ENCODE measurements at places on chromosomes 7 and 10.
A peak's percentile ranks its signal among the peaks of the same experiment; 100 is the strongest.

DNA sequence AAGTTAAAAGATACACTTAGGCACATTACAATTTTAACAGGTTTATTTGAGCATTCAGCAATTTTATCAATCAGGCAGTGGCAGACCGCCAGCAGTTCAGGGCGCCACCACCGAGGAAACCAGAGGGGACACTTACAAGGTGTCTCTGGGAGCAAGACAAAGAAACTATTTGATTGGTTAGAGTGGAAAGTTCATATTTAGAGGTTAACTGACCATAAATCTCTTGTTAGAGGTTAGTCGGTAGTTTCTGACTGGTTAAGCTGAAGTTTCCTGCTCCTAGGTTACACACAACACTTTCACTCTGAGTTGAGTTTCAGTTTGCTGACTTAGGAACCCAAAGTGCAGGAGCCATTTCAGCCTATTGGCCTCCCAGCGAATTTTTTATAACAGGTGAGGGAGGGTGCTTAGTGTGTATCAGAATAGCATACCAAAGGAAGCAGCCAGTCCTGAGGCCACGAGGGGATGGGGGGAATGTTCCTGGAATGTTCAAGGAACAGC lies 10.8 kb upstream of the PVRIG start:
- no peak for DNase-seq

DNA sequence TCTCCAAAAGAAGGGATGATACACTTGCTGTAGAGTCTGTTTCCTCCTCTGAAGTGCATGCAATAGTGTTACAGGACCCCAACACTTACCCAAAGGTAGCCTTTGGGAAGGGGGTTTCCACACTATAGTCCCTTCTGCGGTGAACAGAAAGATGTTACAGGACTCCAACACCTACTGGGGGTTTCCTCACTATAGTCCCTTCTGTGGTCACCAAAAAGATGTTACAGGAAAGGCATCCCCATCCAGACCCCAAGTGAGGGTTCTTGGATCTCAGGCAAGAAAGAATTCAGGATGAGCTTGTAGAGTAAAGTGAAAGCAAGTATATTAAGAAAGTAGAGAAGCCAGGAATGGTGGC lies 69.2 kb upstream of the PIK3CG start:
- no peak for DNase-seq

DNA sequence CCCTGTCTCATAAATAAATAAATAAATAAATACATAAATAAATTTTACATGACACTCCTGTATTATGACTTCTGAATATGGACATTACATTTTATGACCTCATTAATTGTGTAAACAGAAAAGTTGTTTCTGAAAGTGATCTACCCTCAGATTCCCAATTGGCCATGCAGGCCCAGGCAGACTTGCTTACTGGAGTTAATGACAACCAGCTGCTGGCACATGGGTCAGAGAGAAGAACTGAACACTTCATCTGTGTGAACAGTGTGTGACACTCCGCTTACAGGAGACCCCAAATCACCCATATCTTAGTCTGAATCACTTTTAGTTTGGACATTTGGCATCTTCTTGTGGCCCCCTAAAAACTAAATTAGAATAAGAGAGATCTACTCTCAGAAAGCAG lies 31.4 kb downstream of the PARP12 start:
- DNase-seq: no peak

GRCh38 chr7:46145412-46145811 lies 224.3 kb upstream of the IGFBP3 start:
- DNase-seq: no peak

GRCh38 chr7:148489678-148490077 lies 100.9 kb upstream of the C7orf33 start:
- no peak for DNase-seq

DNA sequence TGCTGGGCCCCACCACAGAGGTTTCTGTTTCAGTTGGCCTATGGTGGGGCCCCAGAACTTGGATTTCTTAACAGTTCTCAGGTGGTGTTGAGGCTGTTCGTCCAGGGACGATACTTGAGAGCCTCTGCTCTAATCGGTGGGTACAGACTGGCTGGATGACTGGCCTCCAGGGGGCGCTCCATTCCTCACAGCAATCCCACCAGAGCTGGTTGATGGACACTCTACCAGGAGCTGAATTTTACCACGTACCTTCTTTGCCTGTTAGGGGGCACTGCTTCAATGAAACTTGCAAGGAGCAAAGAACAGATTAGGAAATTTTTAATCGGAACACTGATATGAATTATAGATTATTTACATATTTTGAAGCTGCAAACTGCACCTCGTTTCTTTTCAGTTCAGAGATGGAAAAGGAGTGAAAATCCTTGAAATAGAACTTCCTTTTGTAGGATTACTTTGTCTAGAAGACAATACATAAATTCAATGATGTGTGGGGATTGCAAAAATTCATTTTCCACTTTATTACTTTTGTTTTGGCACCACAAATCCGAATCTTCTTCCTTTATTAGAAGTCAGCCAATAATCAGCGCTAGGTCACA lies 44.8 kb downstream of the KBTBD2 start:
- DNase-seq: peak; percentile 86

GRCh38 chr10:58266003-58266825 lies 1.5 kb downstream of the IPMK start:
- no peak for DNase-seq

DNA sequence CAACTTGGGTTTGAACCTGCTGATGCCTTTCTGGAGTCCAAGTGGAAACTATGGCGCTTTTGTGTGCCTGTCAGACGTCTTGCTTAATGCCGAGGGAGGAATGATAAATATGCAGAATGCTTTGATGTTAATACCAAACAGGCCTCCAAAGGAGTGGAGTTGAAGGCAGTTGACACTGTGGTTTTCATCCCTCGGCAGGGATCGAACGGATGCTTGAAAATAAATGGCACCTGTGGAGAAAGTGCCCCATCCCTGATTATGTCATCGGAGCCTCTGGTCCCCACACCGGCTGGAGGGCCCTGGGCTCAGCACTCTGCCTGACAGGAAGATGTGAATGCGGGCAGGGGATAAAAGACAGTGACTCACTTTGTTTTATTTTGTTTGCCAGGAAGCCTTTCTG lies 148.7 kb upstream of the GPR26 start:
- no peak for DNase-seq

DNA sequence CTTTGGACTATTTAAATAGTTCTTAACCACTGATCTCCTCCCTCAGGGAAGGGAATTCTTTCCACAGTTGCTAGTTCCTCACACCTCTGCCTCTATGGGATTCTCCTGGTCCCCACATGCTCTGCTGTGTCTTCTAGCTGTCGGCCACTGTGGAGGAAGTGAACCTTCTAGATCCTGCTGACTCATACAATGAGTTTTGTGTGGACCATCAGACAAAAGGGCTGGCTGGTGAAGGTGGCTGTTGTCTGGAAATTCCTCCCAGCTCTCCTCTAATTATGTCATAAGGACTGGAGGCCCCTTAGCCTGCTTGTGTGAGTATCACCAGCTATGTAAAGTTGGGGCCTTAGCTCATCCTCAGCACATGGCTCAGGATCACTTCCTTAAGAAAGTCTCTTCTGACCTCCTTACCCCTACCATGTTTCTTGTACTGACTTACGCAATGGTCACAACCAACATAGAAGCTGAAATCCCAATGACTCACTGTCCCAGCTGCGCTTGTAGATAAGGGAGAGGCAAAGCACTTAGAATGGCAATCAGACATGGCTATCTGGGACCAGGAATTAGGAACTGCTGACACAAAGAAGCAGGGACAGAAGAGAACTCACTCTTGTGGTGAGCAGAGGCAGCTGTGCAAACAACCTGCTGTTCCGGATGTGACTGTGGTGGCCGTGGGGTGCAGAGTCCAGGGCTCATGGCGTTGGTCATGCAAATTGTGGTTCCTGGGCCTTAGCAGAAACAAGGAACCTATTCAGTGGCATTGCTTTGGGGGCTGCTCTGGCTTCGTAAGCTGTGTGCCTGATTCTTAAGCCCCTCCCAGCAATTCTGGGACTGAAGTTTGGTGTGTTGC lies 2.5 kb upstream of the MACC1 start:
- DNase-seq: no peak

DNA sequence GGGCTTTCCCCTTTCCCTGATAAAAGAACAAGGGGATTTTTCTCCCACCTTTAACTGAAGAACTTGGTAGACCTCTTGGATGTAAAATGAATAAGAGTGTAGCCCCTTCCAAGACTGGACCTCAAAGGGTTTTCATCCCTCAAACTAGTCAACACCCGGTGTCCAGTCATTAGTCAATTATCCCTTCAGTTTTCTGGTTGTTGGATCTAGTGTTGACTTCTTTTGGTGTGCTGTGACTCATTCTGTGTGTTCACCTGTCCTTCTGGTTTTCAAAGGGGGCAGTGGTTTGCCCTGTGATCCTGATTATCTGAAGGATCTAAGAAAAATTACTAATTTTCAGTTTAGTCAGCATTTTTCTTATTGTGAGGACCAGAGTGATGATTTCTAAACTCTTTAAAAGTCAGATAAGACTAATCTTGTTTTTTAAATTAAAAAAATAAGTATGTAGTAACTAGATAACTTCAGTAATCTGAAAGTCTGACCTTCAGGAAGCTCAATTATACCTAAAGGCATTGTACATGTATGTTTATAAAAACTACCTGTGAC lies 583.5 kb downstream of the CNTNAP2 start:
- no peak for DNase-seq

- DNase-seq: no peak
These were observed 60.8 kb downstream of the PTTG1IP2 start for GRCh38 chr7:90530263-90530662.

- DNase-seq: no peak
These were observed 18.9 kb downstream of the OPTN start for GRCh38 chr10:13118784-13119410.

- no peak for DNase-seq
These were observed 55.7 kb upstream of the JCAD start for GRCh38 chr10:30114881-30115625.

DNA sequence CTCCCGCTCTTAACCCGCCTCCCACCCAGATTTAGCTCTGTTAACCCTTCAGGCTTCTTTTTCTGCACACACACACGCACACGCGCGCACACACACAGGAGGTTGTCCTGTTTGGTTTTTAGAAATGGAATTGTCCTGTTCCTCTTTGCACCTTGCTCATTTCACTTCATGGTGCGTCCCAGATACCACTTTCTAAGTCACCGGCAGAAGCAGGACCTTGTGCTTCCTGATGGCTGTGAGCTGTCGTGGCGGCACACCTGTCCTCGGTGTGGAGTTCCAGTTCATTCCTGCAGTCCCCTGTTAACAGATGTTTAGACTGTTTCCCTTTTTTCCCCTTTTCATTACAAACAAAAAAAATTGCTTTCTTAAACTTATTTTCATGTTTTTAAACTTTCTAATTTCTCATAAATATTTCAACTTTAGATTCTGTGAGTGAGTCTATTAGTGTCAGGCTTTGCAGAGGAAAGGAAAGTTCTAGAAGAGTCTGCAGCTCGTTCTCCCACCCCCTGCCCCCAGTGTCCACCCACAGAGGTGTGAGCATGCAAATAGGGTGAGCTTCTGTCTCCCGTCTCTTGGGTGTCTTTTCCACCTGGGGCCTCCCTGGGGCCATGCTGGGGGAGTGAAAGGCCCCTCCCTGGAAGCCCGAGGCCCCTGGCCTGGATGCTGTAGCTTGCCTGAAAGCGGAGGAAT lies 85.5 kb downstream of the LHPP start:
- no peak for DNase-seq

DNA sequence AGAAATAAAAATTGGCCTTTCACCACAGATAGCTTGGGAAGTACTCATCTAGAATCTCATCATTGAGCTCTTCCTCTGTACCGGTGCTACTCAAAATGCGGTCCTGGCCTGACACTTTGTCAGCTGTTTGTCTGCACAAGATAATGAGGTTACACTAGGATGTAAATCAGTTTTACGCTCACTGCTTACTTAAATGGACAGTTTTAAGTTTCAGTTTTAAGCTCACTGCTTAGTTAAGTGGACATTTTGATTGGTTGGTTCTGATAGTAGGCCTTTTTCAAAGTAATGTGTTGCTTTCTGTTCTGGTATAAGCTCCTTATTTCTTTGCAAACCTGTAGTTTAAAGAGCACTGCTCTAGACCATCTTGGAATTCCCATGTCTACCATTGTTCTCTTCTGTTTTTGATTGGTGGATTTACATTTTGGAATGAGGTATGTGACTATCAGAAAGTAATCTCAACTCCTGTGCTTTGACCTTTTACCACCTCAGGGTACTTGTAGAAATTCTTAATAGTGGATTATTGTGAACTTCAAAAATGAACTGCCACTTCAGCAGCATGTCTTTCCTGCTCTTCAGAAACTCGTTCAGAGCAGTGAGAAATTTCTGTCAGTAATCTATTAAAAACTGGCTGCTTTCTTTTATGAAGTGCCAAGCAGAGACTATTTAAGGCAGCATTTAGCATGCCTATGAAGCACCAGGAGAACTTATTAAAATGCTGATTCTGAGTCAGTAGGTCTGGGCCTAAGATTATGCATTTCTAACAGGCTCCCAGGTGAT lies 55.0 kb downstream of the C1GALT1 start:
- no peak for DNase-seq

- DNase-seq: no peak
These were observed 806.3 kb upstream of the CELF2 start for GRCh38 chr10:10211409-10211808.

DNA sequence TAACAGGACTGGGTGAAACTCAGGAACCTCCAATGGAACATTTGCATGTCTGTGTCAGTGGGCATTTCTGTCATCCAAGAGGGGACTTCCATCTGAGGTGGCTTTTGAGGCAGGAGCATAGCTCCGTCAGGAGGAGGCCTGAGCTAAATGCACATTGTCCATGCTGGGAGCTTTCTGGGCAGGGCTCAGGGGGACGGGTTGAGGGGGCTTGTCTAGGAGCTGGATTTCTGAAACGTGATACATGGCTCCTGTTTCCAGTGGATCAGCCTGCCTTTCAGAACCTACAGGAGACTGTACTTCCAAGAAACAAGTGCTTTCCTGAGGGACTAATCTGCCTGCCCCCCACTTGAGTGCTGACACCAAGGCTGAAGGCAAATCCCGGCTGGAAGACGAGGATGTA lies 40.5 kb upstream of the GDF10 start:
- DNase-seq: no peak

GRCh38 chr7:48420206-48420605 lies 248.9 kb downstream of the ABCA13 start:
- no peak for DNase-seq

DNA sequence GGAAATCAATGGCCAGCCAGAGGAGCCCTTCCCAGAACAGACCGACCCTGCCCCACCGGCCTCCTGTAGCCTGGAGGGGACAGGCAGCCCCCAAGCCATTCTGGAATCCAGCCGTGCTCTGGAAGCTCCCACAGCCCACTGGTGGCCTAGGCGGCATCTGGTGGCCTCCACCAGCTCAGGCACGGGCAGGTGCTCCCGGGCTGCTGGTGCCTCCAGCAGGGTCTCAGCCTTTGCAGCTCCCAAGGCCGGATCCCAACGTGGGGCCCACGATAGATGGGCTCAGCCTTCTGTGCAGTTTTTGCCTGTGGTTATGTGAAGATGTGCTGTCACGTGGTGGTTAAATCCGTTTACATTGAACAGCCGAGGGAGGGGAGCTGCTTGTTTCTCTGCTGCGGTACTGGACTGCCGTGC lies 44.4 kb downstream of the JAKMIP3 start:
- DNase-seq: no peak

DNA sequence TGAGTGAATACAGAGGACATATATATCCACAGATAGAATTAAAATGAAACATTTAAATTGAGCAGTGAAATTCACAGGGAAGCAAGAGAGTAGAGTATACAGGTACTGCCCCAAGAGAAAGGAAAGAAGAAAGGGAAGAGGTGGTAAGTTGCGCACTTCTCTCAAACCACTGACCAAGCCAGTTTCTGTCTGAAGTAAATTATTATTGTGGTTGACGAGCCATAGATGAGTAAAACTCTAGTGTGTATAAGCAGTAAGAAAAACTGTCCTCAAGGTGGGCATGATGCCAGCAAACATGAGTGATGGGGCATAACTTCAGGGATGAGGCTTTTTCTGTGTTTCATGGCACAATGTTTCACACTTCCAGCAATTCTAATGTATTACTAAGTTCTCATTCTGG lies 4.4 kb upstream of the BET1 start:
- no peak for DNase-seq

Data from stimulated activated CD4-positive, alpha-beta T cell treated with anti-CD3 and anti-CD28 coated beads, Interleukin-2, amount 100 ng/mL, for 48 hours (primary cell).